ENCODE measurements at places on chromosomes 7 and 10.

DNA sequence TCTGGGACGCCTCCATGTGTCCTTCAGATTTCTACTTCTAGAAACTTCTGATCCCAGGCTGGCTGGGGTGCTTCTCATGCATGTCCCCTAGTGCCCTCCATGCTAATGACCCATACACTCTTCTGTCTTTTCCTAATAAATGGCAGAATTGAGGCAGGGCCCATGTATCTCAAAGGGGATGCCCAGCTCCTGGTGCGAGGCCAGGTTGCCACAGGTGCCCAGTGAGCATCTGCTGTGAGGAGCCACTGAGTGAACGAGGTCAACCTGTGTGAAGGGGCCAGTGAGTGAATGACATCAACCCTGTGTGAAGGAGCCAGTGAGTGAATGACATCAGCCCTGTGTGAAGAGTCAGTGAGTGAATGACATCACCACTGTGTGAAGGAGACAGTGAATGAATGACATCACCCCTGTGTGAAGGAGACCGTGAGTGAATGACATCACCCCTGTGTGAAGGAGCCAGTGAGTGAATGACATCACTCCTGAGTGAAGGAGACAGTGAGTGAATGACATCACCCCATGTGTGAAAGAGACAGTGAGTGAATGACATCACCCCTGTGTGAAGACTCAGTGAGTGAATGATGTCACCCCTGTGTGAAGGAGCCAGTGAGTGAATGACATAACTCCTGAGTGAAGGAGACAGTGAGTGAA, 478.9 kb downstream of the PTPRN2 start:
- DNase-seq: no peak

- no peak for DNase-seq
Measured at GRCh38 chr7:85498031-85498430, 311.2 kb upstream of the SEMA3D start.

DNA sequence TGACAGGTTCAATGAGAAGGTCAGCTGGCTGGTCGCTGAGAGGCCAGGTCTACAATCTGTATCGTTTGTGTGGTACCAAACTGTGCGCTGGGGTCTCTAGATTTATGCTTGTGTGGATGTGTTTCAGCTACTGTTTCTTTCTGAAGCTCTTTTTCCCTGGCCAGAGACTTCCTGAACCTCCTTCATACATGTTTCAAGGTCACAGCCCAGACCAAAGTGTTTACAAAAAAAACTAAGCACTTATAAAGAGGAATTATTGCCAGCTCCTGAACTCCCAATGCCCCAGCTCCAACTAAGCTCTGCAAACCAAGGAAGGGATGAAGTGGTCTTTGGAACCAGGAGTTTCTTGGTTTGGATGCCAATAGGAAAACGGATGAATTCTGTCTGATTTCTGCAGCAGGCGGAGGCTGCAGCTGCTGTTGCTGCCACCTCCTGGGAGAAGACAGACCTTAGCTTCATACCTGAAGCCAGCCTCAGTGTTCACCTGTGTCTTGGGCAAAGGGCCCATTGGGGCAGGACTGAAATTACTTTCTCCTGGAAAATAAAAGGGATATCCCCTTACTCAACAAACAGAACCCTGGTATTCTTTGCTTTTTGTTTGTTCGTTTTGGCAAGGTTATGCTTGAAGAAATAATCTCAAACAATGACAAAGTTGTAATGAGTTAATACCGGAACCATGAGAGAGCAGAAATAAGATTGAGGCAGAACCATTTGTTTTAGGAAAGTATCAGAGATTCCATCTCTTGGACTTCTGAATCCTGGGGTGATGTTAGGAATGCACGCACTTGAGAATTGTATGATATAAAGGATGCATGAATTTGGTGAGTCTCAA, 24.6 kb upstream of the MKLN1 start:
- no peak for DNase-seq

GRCh38 chr7:102891693-102892261, 21.0 kb upstream of the LRRC17 start:
- peak; percentile 11 for DNase-seq

DNA sequence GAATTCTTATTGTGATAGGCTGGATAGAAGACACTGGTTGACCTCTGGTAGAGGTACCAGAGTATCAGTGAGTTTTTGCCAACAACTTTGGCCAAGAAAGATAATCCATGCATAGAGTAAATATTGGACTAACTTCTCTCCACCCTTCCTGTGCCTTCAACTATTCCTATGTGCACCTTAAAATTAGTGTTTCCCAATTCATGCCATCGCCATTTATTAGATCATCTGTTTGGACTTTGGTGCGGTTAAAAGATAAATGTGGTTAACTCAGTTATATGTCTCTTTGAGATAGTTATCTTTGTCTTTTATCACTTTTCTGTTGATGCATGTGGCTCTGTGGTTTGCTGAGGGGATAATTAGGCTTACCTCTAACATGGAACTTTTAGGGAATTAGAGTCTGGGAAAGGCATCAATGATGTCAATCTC, 4.6 kb downstream of the PAPSS2 start:
- DNase-seq: no peak

DNA sequence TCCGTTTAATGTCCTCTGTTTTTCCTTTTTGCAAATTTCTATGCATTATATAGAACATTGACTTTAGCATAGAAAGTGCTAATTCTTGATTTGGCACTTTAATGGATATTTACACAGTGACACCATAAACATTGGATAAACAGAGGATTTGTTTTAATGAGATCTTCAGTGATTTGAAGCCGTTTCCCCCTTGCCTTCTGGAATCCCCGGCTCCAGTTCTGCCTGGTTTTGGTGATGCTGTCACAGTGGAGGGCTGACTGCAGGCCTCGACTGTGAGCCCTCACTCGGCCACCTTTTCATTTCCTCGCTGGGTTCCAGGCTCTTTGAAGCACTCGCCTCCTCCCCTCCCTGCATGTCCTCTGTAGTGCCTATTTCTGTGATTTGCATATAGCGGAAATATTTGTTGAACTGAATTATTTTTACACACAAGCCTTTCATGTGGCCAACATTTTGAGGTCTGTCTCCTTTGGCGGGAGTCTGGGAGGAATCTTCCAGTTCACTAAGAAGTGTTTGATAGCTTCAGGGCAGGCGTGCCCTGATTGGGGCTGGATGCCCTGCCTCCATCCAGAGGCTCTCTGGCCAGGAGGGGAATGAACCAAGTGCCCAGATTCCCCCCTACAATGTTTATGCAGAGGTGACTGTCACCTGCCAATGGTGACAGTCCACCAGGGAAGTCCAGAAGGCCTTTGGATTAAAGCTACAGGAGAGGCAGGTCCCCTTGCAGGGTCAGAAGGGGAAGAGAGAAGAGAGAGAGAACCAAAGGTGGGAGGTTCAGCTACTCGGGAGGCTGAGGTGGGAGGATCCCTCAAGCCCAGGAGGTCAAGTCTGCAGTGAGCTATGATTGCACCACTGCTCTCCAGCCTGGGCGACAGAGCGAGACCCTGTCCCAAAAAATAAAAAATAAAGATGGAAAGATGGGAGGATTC, 67.5 kb downstream of the CUX1 start:
- no peak for DNase-seq

DNA sequence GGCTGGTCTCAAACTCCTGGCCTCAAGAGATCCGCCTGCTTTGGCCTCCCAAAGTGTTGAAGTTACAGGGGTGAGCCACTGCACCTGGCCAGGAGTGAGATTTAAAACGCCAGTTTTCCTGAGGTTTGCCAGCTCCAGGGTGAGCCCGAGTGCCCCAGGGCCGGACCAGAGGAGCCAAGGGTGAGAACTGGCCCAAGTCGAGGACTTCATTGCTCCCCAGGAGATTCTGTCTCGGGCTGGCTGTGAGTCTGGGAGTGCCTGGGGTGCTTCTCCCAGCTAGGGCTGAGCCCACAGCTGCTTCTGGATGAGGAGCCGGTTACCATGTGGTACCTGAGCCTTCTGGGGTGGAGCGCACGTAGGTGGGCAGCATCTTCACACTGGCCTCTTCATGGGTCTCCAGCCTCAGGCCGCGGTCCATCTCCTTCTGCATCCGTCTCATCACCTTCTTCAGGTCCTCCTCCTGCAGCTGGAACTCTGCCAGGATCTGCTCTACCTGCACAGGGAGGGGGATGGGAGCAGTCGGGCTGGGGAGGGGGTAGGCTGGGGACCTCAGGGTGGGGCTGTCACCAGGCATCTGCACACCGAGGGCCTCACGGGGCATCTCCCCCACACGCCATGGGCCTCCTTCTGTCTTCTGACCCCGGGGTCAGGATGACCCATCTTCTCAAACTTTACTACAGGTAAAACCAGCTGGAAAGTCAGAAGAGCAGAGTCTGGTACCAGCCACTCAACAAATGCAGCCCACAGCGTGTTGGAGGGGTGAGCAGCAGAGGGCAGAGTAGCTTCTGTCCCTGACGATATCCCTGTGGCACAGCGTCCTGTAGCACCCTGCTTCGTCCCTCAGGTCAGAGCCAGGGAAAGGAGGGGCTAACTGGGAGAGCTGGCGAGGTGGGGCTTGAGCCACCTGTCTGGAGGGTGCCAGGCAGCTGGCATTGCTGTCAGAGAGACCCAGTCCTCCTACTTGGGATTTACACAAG, 12.1 kb upstream of the MYL7 start:
- DNase-seq: no peak

GRCh38 chr10:25102147-25102822, 72.5 kb upstream of the GPR158 start:
- DNase-seq: no peak

DNA sequence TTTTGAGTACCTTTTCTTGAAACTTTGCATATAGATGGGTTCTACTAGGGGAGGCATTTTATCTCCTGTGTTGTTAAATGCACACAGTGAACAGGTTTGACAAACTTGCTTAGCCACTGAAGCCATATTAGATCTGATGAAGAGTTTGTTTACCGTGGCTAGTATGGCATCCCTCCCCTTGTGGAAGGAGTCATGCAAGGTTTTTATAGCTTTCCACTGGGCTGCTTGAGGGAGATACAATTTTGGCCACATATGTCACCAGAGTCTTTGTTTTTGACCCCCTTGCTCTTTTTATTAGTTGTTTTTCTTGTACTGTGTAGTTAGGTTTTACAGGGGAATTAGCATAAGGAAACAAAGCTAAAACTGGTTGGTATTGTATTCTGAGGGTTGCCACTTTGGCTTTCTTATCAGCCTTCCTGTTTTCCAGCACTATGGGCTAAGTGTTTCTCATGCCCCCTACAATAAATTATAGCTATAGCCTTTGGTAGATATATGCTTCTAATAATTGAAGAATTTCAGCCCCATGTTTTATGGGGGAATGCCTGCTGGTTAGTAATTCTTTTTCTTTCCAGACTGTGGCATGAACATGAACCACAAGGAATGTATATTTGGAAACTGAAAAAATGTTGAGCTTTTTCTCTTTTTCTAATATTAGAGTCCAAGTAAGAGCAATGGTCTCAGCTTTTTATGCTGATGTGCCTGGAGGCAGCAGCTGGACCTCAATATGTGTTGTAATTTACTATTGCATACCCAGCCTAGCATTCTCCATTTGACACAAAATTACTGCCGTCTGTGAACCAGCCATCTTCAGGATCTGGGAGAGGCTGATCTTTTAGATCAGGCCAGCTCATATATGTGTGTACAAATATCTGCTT, 18.4 kb upstream of the STEAP2 start:
- DNase-seq: no peak

DNA sequence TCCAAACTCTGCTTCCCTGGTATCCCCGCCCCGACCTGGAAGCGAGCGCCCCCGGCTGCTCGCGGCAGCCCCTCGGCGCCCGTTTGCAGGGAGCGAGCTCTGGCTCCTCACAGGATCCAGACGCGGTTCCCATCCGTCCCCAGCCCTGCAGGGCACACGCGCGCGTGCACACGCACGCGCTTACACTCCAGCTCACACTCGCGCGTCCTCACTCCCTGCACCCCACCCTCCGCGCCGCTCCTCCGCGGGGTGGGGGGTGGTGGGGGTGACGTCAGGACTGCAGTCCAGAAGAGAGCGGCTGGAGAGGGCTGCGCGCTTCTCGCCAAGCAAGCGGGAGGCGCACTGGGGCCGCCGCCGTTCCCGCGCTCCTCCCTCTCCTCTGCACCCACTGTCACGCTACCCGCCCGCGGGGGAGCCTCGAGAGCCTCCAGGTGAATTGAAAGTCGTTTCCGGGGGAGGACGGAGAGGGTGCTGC, 255.6 kb downstream of the OTUD1 start:
- peak; percentile 49 for DNase-seq

GRCh38 chr7:157652954-157653826, 316.4 kb downstream of the DNAJB6 start:
- no peak for DNase-seq

Measured in Kasumi-1 (cell line).